ENCODE measurements at places on chromosomes 3 and 15. TPM values are rescaled to one million over a fixed set of nuclear protein-coding genes. Genes with fewer than 3 reads are reported as not detected.

Gene TMCO5A
- total RNA-seq = not detected

Gene EPB42
- 11.1 TPM for total RNA-seq

Gene SPATA16
- total RNA-seq = not detected

Gene FBXO40
- 0.06 TPM for total RNA-seq

Gene TTC14
- 152 TPM for total RNA-seq

Gene KBTBD12
- total RNA-seq = 3.1 TPM

Gene KBTBD13
- 0.23 TPM for total RNA-seq

Gene TMEM212
- 16.5 TPM for total RNA-seq

Gene TNNC1
- total RNA-seq = 31.3 TPM

Gene CD96
- 3.1 TPM for total RNA-seq

Gene MYZAP
- 36.9 TPM for total RNA-seq

Gene MAP6D1
- total RNA-seq = 0.85 TPM

Gene MUC20
- 20.7 TPM for total RNA-seq

Gene GABRB3
- 5.5 TPM for total RNA-seq

Gene MESP1
- 3.1 TPM for total RNA-seq

Gene LOXL1
- 13.1 TPM for total RNA-seq

Gene IMPG2
- 0.15 TPM for total RNA-seq

Gene MORC1
- total RNA-seq = not detected

Gene PLCH1
- total RNA-seq = 14.2 TPM

Gene ELL3
- total RNA-seq = 4.8 TPM

Gene UTS2B
- total RNA-seq = 0.43 TPM

Gene P3H2
- total RNA-seq = 50.4 TPM

Gene TRPC1
- 28.4 TPM for total RNA-seq

Gene TMEM108
- total RNA-seq = 16.9 TPM

Gene ABHD14A
- total RNA-seq = 7.2 TPM

Gene CEP19
- 3.1 TPM for total RNA-seq

Gene SRGAP3
- 32.8 TPM for total RNA-seq

Gene ERICH6
- total RNA-seq = not detected

Gene SERPINI2
- total RNA-seq = 5.2 TPM

Gene SNURF
- 3.9 TPM for total RNA-seq

Gene RTF1
- total RNA-seq = 22.5 TPM

Gene KNG1
- total RNA-seq = 0.15 TPM

Gene C3orf18
- total RNA-seq = 5.7 TPM

Gene KLF13
- total RNA-seq = 157 TPM

Gene HHATL
- total RNA-seq = 2.7 TPM

Gene DCUN1D1
- total RNA-seq = 54.7 TPM

All from lung (tissue), 17 donors.